Left hindlimb (tissue), 1 donor: ENCODE measurements at places on chromosomes 2 and 18.

DNA sequence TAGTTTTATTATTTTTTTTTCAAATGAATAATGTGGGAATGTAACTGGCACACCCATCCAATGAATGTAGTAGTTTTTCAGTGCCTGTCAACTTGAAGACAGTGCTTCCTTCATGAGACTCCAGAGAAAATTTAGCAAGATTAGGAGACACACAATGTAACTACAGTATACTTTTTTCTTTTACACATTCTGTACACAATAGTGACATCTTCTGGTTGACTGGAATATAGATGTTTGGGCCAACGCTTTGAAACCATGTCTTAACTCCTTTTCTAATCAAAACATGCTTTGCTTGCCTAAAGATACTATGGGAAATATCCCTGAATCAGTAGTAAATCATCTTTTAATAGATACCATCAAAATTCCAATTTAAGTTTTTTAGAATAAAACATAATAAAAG, 229.5 kb upstream of the ZC3H15 start:
- no peak for DNase-seq

GRCh38 chr18:54774423-54774822, 53.9 kb upstream of the RAB27B start:
- DNase-seq, result no peak

GRCh38 chr18:8221452-8221851, 387.8 kb upstream of the RAB12 start:
- DNase-seq, result no peak

- no peak for DNase-seq
Measured at GRCh38 chr2:112674229-112674628, 28.5 kb downstream of the SLC20A1 start.

DNA sequence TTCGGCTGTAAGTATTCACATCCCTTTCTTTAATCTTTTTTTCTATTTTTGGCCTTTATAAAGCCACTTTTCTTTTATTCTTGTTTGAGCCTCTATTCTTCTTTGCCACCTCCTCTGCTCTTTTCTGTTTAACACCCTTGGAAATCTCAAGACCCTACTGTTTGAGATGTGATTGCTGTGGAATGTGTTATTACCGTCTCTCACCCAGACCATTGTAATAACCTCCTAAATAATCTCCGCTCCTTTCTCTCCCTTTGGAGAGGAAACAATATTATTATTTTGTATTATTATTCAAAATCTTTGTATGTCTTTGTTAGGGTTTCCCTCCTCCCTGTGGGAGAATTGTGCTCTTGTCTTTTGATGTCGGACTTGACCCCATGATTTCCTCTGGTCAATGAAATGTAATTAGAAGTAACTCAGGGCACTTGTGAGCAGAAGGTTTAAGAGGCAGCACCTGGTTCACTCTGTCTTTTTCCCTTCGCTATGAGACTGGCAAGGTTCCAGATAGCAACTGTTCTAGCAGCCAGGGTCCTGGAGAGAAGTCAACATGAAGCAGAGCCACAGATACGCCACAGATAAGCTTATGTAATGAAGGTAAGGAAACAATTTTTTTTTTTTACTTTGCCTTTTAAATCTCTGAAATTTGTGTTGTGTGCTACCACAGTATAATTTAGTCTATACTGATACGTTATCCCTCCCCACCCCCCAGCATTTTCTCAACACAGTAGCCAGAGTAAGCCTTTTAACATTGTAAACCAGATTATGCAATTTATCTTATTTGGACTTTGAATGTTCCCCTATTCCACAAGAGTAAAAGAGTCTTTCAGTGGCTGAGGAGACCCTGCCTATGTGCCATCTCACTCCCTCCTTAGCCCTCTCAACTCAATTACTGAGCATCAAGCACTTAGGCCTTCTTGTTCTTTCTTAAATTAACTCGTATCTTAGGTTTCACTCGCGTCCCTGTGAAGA, 601.2 kb upstream of the ZNF804A start:
- DNase-seq, result no peak

DNA sequence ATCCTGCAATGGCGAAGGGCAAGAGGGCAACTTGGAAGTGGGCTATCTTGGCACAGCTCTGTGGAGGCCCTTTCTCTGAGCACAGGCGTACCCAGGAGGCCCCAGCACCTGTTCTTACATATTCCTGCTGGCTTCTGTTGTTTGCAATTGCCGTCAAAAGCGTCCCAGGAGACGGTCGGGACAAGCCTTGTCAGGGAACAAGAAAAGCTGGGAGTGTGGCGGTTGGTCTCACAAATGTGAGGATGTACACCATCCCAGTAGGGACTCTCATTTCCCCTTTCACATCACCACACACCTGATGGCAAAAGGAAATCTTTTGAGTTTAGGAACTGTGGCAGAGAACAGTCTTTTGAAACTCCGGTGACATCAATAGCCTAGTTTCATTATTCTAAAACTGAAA, 94.7 kb upstream of the EFEMP1 start:
- no peak for DNase-seq

GRCh38 chr2:38405917-38406596, 29.0 kb upstream of the ATL2 start:
- no peak for DNase-seq

- peak; percentile 22 for DNase-seq
Measured at GRCh38 chr2:109451671-109452070, 162.1 kb downstream of the SEPTIN10 start.

DNA sequence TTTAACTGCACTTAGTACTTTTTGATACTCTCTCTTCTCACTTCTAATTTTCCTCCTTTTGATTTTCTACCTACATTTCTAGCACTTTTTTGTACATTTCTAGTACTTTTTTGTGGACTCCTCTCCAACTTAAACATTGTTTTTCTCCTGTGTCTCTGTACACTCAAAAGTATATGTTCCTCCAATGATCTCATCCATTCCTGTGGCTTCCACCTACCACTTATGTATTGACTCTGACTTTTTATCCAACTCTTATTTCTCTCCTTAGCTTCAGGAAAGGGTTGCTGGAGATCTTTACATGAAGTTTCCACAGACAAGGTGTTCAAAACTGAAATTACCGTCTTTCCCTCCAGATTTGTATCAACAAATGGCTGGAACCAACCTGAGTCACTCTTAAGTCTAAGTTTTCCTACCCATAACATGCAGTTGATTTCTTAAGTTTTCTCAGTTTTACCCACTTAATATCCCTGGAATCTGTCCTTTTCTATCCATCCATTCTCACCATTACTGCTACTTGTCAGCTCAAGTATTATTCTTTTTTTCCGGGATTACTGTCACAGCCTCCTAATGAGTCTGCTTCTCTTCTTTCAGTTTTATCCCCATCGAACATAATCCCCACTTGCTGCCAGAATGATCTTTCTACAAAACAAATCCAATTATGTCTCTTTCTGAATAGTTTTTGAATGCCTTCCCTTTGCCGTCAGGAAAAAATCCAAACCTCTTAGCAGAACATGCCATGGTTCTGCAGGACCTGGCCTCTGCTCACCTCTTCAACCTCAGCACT, 22.6 kb upstream of the PELI1 start:
- no peak for DNase-seq

DNA sequence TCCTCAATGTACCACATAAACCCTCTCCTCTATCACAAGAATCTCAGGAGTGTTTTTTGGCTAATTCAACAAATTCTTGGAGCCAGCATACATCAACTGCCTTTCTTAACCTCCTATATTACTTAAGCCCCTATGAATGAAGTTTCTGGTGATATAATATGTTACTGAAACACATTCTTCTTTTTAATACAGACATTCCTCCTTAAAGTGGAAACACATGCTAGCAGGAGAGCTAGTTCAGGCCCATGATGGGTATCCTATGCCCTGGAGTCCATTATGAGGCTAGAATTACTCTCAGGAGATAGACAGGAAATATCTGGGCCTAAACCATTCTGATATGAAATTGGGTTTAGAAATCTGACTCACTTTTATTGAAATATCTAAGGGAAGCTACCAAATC, 26.6 kb upstream of the RMDN2 start:
- DNase-seq, result no peak

DNA sequence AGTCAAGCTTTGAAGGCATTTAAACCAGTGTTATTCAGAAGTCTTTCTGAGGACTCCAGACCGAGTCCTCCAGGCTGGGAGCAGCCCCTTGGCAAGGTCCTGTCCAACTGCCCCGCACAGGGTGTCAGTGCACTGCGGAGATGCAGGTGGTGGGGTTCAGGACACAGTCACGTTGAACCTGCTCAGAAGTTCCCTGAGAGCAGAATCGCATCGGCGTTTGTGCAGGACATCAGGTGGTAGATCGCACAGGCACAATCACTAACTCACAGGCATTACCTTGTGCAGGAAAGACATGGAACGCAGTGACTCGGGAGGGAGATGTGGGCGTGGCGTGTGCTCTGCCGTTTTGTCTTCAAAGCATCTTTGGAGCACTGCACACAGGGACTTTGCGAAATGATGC, 10.4 kb downstream of the COPS9 start:
- DNase-seq, result no peak

DNA sequence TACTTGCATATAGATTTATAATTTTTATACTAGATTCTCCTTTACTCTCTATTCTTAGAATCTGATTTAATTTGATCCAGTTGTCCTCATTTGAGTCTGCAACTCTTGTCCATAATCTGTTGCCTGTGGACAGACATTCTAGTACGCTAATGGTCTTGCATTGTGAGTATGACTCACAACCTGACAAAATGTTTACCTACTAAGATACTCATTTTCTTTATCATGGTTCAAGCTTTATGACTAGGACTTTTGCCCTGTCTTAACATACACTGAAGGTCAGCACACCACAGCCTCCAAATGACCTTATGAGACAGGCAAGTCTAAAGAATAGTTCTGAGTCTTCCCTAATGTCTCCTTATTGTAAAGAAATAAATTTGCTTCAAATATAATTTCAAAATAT, 142.3 kb upstream of the CDH7 start:
- DNase-seq, result no peak

DNA sequence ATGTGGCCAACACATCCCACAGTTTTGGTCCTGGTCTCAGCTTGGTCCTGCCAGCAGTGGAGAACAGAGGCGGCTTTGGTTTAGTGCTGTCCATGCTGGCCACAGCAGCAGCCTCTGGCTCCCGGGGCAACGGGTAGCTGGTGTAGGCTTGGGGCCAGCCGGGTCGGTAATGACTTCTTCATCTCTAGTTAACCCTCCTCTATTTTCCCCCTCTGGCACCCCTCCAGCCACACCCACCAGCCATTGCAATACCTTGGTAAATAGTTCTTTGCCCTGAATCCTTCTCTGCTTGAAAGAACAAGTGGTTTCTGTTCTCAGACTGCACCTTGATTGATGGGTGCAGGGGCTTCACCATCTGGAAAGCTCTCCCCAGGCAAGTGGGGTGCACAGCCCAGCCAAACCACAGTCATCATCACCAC, 31.7 kb upstream of the ZNF396 start:
- no peak for DNase-seq
